Left cardiac atrium (tissue), 4 donors: ENCODE measurements at places on chromosomes 16 and 17. TPM values are rescaled to one million over a fixed set of nuclear protein-coding genes. Genes with fewer than 3 reads are reported as not detected.

- DNase-seq, result no peak
Observed at GRCh38 chr16:86222965-86223551, 287.3 kb upstream of the FOXF1 start.

SMIM5 gene
- 8.6 TPM for total RNA-seq

GRCh38 chr17:48013876-48014594 is 23.6 kb downstream of the COPZ2 start:
- no peak for DNase-seq

SLC5A11 gene
- not detected for total RNA-seq

DNA sequence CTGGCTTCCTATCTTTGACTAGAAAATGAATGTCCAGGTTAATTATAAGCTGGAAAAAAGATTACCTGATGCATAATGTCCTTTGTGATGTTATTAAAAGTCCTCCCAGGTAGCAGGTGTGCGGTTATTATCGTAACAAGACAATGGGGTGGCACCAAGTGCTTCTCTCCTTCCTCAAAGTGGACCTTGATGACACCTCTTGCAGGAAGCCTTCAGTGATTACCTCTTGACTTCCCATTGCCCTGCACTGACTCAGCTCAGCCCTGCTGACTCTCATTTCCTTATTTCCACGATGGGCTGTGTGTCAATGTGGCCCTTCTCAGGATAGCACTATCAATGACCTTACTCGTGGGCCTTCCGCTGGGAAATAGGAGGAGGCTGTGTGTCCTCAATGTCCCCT is 477.4 kb upstream of the CCL2 start:
- no peak for DNase-seq

RCVRN gene
- 0.47 TPM for total RNA-seq
